ENCODE measurements at places on chromosomes 5 and 9.

DNA sequence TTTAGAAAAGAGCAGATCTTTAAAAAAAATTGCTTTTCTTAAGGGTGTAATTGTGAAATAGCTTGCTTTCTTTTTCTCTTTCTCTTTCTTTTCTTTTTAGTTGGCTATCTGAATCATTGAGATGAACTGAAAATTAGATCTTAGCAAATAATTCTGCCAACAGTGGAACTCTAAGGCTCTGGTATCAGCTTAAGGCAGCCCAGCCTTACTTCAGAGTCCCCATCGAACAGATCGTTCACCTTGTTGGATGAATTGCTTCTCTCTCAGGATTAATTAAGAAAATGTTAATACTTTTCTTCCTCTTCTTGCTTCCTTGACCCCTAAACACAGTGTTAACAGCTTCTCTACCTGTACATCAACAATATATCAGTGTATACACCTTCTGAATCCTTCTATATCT lies 92.1 kb downstream of the ZCCHC7 start:
- no peak for DNase-seq

DNA sequence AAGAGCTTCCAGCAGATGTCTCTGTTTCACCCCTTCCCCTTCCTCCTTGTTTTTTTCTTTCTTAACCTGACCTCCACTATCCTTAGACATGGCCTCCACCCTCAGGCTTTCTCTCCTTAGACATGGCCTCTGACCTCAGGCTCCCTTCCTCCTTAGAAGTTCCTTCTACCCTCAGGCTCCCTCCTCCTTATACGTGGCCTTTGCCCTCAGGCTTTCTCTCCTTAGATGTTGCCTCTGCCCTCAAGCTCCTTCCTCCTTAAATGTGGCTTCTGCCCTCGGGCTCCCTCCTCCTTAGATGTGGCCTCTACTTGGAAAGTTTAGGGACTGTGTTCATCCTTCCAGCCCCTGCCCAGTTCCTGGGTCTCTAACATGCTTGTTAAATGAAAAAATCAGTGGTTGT lies 180.4 kb upstream of the S1PR3 start:
- no peak for DNase-seq

GRCh38 chr9:131237931-131238401 lies 38.3 kb downstream of the FAM78A start:
- no peak for DNase-seq

- no peak for DNase-seq
These were observed 17.3 kb downstream of the PRKAA1 start for GRCh38 chr5:40780858-40781257.

DNA sequence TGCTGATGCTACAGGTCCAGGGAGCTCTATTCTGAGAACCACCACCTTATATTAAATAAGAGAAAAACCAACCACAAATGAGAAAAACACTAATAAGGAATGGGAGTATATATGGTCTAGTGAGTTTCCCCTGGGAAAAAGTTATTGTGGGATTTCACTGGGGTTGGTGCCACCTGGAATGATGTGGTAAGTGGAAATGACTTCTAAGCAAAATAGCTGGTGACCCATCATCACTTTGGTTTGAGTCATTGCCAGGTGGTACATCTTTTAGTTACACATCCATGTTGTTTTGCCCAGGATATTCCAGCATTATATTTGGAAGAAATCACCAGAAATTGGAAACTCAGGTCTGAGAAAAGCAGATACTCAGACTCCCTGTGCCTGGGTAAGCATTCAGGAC lies 437.3 kb downstream of the DTWD2 start:
- DNase-seq: no peak

- DNase-seq: no peak
These were observed 298.2 kb upstream of the TAS2R1 start for GRCh38 chr5:9928326-9928725.

- DNase-seq: no peak
These were observed 3.4 kb downstream of the HAND1 start for GRCh38 chr5:154474396-154475334.
